ENCODE measurements at places on chromosomes 4 and X.

DNA sequence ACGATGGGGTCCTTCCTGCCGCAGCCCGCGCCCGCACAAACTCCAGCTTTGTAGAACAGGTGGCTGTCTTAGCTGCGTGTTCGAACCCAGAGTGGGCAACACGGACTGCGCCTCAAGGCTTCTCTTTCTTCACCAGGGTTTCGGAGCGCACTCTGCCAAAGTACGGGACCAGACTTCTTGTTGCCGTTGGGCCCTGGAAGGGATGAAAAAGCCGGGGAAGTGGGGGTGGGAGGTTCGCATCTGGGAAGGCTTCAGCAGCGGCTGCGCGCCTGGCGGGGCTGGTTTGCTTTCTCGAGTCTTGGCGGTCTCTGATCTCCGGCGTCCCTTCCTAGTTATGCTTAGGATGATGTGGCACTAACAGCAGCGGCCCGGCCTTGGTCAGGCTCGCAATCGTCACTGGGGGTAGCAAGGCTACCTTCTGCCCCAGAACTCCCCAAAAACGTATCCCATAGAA, 673 bp downstream of the PARM1 start:
- no peak for DNase-seq

DNA sequence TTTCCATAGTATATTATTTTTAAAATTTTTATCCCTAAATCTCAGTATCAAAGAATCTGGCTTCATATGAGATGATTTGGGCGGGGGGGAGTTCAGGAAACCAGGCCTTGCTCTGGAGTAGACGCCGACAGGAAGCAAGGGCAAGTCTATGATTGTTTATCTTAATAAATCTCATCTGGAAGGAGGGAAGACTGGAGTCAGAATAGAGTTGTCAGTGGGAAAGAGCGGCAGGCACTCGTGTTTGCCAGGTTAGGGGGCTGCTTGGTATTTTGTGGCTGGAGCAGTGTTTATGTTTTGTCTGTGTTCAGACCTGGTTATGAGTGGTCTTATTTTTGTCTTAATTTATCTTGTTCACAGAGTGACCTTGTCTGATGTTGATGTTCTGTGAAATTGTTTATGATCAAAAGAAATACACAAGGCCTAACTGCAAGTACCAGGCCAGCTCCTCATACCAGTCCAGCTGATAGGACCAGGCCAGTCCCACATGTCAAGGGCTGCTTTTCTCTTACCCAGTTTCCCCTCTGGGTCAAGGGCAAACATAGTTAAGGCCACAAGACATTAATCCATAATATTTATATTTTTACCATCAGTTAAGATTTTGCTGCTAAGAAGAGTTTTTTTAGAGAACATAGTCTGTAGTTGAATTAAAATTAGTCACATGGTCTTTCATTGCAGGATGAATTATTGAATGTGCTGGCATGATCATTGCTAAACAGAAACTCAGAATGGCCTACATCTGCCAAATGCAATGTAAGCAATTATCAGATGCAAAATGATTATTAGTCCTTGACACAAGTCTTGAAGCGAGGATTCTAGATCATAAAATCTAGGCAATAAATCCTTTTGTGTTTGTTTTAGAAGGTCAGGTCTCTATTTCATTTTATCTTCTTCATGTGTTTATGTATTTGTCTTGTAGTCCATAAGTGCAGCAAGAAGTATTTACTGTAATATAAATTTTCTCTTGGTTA, 176.5 kb downstream of the GASK1B start:
- DNase-seq = no peak

GRCh38 chr4:58603951-58604350, 1493.8 kb upstream of the IGFBP7 start:
- DNase-seq = no peak

DNA sequence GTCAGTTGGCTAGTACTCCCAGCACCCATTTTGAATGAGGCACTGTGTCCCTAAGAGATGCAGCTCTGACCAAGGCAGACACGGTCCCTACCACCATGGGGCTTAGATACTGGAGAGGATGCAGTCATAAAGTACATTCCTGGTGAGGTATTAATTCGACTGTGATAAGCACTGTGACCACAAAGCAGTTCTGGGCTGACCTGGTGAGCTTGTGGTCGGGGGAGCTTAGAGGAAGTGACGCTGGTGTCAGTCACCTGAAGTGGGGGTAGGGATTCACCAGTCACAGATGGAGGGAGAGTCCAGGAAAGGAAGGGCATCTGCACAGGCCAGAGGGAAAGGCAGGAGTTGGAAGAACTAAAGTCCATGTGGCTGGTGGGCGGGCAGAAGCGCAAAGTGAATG, 15.8 kb upstream of the CLTRN start:
- DNase-seq = no peak

- DNase-seq = no peak
Observed at GRCh38 chr4:54423066-54423465, 194.0 kb downstream of the PDGFRA start.

DNA sequence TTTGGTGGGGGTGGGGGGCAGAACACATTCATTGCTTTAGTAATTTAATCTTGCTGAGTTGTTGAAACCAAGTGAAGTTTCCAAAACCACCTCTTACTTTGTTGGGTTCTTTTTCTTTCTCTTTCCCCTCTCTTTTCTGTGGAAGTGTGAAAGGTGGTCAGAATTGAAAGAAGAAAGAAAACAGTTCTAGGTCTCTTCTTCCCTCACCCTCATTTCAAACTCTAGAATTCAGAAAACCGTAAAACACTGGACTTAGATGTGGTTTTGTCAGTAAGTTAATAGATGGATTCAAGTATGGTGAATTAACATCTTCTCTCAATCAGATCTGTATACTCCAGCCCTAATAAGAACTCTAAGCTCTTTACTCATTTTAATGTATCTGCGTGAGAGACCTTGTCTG, 23.7 kb downstream of the PLP1 start:
- no peak for DNase-seq

GRCh38 chr4:75306506-75306905, 207.7 kb downstream of the RCHY1 start:
- DNase-seq = no peak

GRCh38 chrX:13983734-13984133, 46.0 kb downstream of the GEMIN8 start:
- DNase-seq = peak; percentile 89

DNA sequence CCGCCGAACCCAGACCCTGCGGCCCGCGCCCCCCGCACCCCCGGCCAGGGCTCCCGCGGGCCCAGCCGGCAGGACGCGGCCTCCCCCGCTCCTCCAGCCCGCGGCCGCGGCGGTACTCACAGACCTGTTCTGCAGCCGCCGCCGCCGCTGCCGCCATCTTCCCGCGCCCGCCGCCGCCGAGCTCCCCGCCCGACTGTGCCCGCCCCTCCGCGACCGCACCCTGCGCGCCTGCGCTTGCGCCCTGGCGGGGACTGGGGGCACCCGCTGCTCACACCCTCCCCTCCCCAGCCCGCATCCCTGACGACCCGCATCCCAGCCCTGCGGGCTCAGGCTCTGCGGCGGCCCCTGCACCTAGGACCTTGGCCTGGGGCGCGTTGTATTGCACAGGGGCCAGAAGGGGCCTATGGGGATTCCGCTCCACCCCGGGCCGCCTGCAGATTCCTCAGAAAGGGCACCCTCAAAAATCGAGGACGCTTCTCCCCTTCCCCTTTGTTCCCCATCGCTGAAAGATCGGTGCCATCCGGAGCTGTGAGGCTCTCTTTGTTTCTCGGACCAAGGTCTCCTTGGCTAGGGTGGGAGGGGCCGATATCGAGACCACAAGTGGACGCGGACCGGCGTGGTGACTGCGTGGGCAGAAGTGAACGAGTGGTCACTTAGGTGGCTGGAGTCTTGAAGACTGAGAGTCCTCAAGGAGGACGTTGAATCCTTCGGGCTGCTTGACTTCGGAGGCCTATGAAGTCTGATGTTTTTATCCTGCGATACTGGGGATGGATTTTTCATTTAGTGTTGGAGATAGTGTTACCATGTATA, at the start of gene SGCB:
Gene SGCB, minus strand, starts transcription at position 197 of the 810 bp plus-strand sequence. Its CDS starts 40 bp downstream, at position 157.
- no peak for DNase-seq

DNA sequence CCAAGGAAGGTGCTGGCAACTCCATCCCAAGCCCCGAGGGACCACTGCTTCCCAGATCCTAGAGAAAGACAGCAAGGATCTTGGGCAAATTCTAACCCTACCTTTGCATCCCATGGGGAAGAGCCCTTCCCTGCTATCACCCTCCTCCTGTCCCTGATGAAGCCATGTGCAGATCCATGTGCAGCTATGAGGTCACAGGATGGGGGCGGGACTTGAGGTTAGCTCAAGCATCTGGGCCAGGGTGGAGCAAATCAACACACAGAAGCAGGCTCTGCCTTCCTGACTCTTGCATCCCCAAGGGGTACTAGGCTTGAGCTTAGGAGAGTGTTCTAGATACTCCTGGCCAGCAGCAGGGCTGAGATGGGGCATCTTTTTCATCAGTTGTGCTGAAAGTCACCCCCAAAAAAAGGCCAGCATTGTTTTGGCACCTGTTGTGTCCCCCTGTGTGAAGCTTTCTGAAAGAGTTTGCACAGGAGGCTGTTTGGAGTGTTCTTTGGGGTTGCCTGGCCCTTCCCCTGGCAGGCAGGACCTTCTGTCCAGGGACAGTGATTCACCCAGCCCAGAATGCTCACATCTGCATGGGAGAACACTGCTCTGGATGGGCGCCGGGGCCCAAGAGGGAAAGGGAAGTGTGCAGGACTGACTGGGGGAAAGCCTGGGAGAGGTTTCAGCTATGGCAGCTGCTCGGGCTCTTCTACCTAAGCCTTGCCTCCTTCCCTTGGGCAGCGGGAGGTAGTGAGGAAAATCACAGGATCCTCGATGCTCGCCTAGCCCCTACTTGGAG, 50.8 kb downstream of the PRPS1 start:
- DNase-seq = peak; percentile 55

DNA sequence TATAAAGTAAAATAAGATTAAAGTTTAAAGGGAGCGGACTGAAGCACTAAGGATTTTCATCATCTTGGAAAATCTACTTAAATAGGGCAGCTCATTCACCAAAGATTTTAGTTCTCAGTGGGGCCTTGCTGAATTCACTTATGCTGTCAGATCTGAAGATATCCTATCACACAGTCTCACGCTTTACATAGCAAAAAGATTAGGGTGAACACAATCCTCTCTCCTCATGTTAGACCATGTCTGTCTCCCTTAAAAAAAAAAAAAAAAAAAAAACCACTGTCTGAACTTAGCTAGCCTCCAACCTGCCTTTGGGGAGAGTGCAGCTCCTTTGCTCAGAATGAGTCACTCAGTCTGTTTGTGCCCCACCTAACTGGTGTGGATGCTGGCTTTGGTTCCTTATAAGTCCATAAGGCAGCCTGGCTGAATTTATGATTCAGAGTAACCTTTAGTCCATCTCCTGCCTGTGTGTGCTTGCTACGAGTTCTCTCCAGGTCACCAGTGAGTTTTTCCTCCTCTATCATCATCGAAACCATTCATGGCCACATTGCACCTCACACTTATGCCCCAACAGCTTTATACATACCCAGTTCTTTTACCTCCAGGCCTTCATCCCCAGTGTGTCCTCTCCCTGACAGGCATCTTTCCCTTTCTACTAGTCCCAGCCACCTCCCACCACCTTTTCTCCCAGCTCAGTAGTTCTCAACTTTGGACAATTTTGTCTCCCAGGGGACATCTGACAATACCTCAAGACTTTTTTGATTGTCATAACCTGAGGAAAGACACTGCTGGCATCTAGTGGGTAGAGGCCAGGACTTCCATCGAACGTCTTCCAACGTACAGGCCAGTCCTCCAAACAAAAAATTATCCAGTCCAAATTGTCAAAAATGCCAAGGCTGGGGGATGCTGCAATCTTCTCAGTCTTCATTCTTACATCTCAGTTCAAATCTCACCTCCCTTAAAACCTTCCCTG, 220.7 kb upstream of the EMCN start:
- DNase-seq = peak; percentile 33

DNA sequence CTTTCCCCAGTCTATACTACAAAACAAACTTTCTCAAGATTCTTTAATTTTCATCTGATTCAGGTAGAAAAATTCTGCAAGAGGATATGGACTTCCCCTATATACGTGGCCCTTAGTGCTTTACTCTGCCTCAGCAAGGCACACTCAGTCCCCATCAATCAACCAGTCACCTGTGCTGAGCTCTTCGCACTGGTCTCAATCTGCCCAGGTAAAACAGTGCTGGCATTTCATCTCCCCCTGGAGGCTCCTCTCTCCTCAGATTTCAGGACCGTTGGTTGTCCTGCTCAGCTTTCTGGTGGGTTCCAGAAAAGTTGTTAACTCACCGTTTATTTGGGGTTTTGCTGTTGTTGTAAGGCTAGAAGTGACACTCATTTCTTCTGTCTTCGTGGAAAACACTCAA, 518.1 kb downstream of the TRIML1 start:
- no peak for DNase-seq

DNA sequence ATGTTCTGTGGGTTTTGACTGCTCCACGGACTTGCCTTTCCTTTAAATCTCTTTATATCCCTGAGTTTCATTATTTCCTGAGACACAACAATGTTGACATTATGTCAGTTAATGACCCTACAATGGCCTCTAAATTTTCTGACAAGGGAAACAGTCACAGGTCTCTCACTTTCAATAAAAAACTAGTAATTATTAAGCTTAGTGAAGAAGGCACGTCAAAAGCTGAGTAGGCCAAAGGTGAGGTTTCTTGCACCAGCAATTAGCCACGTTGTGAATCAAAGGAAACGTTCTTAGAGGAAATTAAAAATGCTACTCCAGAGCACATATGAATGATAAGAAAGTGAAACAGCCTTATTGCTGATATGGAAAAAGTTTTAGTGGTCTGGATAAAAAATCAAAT, 930.2 kb upstream of the GRID2 start:
- no peak for DNase-seq

DNA sequence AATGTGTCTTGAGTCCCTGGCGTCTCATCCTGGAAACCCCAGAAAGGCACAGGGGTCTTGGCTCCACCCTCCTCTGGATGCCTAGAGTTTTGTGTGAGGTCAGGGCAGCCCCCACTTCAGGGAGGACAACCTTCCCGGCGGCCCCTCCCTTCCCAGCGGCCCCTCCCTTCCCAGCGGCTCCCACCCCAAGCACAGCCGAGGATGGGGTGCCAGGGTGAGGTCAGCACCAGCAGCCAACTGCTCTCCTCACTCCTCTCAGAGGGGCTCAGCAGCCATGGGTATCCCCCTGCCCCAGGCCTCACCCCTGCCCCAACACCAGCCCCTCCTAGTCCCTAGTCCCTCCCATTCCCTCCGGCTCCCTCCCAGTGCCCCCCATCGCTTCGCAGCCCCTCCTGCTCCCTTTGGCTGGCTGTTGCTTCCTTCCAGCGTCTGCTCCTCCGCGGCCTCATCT, 17.4 kb downstream of the DGKQ start:
- DNase-seq = no peak

DNA sequence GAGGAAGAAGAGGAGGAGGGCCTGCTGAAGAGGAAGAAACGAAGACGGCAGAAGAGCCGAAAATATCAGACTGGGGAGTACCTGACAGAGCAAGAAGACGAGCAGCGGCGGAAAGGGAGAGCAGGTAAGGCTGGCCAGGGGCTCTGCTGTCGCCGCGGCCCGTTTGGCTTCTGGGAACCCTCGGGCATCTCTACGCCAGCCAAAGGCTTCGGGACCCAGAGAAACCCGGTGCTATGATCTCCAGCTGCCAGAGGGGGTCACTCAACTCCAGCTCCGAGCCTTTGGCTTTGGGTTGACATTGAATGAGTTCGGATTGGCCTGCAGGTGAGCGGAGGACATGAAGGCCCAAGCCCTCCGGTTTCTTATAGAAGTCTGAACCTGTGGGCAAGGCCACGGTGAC, 42.8 kb downstream of the BCORL1 start:
- DNase-seq = no peak

- DNase-seq = peak; percentile 97
Observed at GRCh38 chr4:106583567-106583966, 215.0 kb upstream of the GIMD1 start.
